ENCODE measurements at places on chromosomes 11 and 22. TPM values are rescaled to one million over a fixed set of nuclear protein-coding genes. Genes with fewer than 3 reads are reported as not detected.

DNA sequence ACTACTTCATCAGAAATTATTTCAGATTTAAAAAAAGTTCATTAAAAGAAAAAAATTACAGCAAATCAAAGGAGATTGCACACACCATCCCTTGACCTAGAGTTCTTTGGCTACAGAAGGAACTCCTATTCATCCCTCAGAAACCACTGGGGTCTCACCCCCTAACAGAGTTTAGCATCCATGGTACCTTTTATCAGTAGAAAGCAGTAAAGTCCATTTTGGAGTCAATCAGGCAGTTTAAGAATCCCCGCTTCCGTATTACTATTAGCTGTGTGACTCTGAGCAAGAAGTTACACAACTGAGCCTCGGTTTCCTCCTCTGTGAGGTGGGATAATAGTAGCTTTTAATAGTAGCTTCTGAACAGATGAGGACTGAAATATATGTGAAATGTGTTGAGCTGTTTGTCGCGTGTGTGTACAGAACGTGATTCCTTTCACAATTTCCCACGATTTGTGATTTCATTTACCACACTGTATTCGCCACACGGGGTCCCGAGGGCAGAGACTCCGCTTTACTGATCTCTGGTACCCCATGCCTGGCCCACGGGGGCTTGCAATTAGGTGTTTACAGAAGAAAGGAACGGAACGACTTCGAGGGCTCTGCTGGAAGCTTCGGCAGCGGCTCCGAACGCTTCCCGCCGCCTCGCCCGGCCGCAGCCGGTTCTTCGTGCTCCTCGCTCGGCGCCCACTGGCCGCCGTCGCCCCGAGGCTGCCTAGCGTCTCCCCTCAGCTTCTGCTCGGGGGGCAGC, 72.5 kb upstream of the ZBED5 start:
- H3K4me1 ChIP-seq, result peaks cover 16% of the 10 kb centered on the region
- peak overlapping the region; percentile 64 for H3K4me3 ChIP-seq
- no peaks in the 10 kb centered on the region for H3K36me3 ChIP-seq
- no peak for DNase-seq

DNA sequence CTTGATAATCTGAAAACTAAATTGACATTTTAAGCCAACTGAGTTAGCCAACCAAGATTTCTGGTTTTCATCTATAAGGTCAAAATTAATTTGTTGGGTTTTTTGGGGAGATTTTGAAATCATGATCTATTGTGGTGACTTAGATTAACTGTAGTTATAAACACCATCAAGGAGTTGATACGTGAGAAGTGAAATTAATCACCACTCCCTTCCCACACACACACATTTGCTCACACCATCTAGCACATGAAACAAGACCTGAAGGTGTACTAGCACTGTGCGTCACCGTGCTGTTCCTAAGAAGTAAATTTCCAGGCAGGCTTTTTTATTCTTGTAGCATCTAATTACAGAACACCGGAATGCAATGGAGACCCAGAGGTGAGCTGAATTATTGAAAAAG, 2.1 kb downstream of the OR5B21 start:
- no peaks in the 10 kb centered on the region for H3K27me3 ChIP-seq
- DNase-seq, result no peak
- no peak overlapping the region for H3K4me3 ChIP-seq
- H3K36me3 ChIP-seq, result no peaks in the 10 kb centered on the region
- no peaks in the 10 kb centered on the region for H3K4me1 ChIP-seq
- H3K27ac ChIP-seq, result no peak overlapping the region

DNA sequence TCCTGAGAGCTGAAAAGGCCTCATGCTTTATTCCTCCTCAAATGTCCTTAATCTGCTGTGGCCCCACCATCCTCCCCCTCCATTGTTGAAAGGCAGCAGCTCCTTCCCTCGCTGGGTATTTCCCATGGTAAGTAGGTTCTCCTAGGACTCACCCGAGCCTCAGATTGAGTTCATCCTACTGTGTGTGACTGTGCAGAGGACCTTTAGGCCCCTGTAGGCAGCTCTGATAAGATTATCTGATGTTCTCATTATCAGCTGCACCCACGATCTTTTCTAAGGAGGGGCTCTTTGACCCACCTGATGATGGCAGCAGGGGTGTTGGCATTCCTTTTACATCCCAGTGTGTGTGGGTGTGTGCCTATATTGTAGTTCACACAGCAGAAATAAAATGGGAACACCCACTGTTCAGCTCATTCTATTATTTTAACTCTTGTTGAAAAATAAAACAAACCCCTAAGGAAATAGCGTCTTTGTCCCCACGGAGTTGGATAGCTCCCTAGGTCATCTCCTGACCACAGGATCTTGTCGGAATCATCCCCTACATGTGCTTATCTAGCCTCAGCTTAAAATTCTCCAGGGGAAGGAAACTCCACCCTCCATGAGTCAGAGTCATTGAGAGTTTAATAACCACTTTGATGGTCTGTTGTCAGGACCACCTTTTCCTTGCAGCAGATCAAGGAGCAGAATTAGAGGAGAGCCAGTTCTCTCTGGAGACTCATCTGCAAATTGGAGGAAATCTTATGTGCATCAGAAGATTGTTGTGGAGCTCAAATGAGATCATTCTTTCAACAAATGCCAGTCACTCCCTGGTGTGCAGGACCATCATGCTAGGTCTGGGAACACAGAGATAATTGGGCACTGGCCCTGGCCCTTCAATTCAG, 19.3 kb downstream of the ENDOD1 start:
- H3K4me3 ChIP-seq, result peak overlapping the region; percentile 6
- H3K27ac ChIP-seq, result peak overlapping the region; percentile 56
- peak; percentile 57 for DNase-seq
- H3K36me3 ChIP-seq, result no peaks in the 10 kb centered on the region

- H3K4me1 ChIP-seq, result peaks cover 17% of the 10 kb centered on the region
- no peaks in the 10 kb centered on the region for H3K27me3 ChIP-seq
- no peak for DNase-seq
- H3K27ac ChIP-seq, result no peak overlapping the region
- H3K4me3 ChIP-seq, result no peak overlapping the region
Measured at GRCh38 chr22:43627485-43628213, 184.5 kb downstream of the EFCAB6 start.

DNA sequence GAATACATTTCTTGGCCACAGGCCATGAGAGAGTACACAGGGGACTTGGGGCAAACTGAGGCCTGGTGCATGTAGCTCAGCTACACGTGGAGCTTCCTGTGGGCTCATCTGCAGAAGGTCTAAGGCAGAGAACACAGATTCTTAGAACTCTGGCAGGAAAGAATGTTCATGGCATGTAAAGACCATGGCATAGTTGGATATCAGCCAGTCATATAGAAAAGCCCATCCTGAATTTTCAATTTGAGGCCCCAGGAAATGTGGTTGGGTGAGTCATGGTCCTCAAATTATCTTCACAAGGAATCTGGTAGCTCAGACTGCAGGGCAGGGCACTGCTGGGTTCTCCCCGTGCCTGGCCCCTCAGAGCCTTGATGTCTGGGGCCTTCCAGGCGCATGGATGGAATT, 13.7 kb upstream of the ST3GAL4 start:
- H3K27ac ChIP-seq, result no peak overlapping the region
- H3K27me3 ChIP-seq, result no peaks in the 10 kb centered on the region
- H3K4me1 ChIP-seq, result peaks cover 23% of the 10 kb centered on the region

DNA sequence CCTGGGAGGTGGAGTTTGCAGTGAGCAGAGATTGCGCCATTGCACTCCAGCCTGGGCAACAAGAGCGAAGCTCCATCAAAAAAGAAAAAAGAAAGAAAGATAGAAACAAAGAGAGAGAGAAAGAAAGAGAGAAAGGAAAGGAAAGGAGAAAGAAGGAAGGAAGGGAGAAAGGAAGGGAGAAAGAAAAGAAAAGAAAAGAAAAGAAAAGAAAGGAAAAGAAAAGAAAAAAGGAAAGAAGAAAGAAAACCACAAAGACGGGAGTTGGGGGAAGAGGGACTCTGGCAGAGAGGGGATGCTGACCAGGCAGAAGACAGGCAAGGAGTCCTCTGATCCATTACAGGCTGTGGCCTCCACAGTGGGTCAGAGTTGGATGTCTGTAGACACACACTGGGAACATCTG, 18.8 kb upstream of the SLCO2B1 start:
- H3K27ac ChIP-seq, result no peak overlapping the region
- no peaks in the 10 kb centered on the region for H3K36me3 ChIP-seq

GRCh38 chr22:42233879-42234278, 36.6 kb downstream of the TCF20 start:
- no peaks in the 10 kb centered on the region for H3K36me3 ChIP-seq
- no peak for DNase-seq
- no peaks in the 10 kb centered on the region for H3K4me1 ChIP-seq
- no peaks in the 10 kb centered on the region for H3K27me3 ChIP-seq

- H3K27me3 ChIP-seq, result no peaks in the 10 kb centered on the region
- H3K4me1 ChIP-seq, result no peaks in the 10 kb centered on the region
- no peaks in the 10 kb centered on the region for H3K36me3 ChIP-seq
- DNase-seq, result no peak
Measured at GRCh38 chr11:62985041-62985750, 429 bp upstream of the SLC22A6 start.

DNA sequence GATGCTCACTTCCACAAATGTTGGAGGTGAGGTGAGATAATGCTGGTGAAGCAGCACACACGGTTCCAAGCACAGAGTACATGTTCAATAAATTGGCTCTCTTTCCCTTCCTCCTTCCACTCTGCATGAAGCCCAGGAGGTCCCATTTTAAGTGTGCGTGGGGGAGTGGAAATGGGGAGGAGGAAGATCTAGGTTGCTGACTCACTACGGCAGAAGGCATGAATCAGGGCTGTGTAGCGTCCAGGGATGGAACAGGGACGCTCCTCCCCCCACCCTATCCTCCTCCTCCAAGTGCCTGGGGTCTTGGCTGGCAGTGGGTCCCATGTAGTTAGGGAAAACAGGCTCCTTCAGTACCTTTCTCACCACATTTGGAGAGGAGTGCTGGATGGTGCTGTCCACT, 44.2 kb downstream of the TRIM66 start:
- peak overlapping the region; percentile 7 for H3K27ac ChIP-seq
- H3K27me3 ChIP-seq, result no peaks in the 10 kb centered on the region
- peaks cover 6% of the 10 kb centered on the region for H3K4me1 ChIP-seq
- DNase-seq, result peak; percentile 47

DNA sequence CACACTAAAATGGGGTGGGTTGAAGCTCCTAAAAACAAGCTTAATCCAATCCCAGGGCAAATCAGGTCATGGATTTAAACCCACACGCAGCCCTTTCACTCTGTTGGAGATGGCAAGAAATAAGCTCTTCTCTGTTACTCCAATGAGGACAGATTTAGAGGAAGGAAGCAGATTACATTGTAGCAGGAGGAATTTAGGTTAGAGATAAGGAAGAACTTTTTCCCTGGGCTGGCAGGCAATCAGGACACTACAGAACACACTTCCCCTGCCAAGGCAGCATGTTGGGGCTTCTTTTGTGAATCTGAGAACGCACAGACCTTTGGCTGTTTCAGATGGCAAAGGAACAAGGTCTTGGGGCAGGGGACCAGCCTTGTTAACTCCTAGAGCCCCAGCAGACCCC, 46.2 kb downstream of the C11orf58 start:
- H3K36me3 ChIP-seq, result no peaks in the 10 kb centered on the region
- H3K4me3 ChIP-seq, result no peak overlapping the region
- H3K4me1 ChIP-seq, result peaks cover 23% of the 10 kb centered on the region
- no peak overlapping the region for H3K27ac ChIP-seq
- DNase-seq, result no peak
- no peaks in the 10 kb centered on the region for H3K27me3 ChIP-seq

GRCh38 chr22:22886546-22886945, 1.1 kb upstream of the IGLL5 start:
- H3K27ac ChIP-seq, result no peak overlapping the region
- H3K4me1 ChIP-seq, result no peaks in the 10 kb centered on the region
- H3K36me3 ChIP-seq, result no peaks in the 10 kb centered on the region
- H3K4me3 ChIP-seq, result no peak overlapping the region
- peaks cover 2% of the 10 kb centered on the region for H3K27me3 ChIP-seq

- peaks cover 5% of the 10 kb centered on the region for H3K4me1 ChIP-seq
- no peaks in the 10 kb centered on the region for H3K36me3 ChIP-seq
- DNase-seq, result no peak
- H3K4me3 ChIP-seq, result no peak overlapping the region
Measured at GRCh38 chr22:43860126-43860525, 2.2 kb downstream of the SULT4A1 start.

DNA sequence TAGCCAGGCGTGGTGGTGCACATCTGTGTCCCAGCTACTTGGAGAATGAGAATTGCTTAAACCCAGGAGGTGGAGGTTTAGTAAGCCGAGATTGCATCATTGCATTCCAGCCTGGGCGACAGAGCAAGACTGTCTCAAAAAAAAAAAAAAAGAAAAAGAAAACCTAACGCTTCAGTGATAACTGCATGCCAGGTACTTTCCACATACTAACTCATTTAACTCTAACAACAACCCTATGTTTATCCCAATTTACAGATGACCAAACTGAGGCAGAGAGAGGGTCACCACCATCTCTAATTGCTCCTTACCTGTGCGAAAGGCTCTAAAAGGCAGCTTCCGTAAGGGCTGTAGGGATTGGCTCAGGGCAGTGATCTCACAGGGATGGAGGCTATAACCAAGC, 11.6 kb downstream of the PISD start:
- peaks cover 36% of the 10 kb centered on the region for H3K4me1 ChIP-seq
- no peaks in the 10 kb centered on the region for H3K27me3 ChIP-seq
- no peaks in the 10 kb centered on the region for H3K36me3 ChIP-seq
- peak; percentile 78 for DNase-seq
- no peak overlapping the region for H3K4me3 ChIP-seq

GRCh38 chr11:111209543-111210355, 35.8 kb upstream of the POU2AF2 start:
- DNase-seq, result no peak
- no peak overlapping the region for H3K4me3 ChIP-seq
- H3K4me1 ChIP-seq, result peaks cover 8% of the 10 kb centered on the region

- H3K4me1 ChIP-seq, result no peaks in the 10 kb centered on the region
- H3K27me3 ChIP-seq, result peaks cover 6% of the 10 kb centered on the region
- no peaks in the 10 kb centered on the region for H3K36me3 ChIP-seq
- DNase-seq, result peak; percentile 23
- no peak overlapping the region for H3K27ac ChIP-seq
Measured at GRCh38 chr11:111347723-111348115, 31.4 kb downstream of the POU2AF1 start.

DNA sequence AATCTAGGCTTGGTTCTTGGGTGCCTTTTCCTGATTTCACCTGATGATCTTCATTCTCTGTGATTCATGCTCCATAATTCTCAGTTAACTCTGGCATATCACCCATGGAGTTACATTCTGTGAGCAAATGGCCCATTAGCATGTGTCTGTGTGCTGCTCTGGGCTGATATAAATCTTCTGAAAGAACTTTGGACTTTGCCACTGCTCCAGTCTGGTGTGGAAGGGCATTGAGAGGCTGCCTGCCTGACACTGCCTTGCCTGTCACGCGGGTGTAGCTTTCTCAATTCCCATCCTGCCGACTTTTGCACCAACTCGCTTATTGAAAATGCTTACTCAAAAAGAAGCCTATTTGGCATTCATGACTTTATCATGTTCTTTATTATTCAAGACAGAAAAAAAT, 42.2 kb downstream of the FAT3 start:
- DNase-seq, result no peak
- no peak overlapping the region for H3K27ac ChIP-seq
- no peaks in the 10 kb centered on the region for H3K36me3 ChIP-seq
- no peaks in the 10 kb centered on the region for H3K27me3 ChIP-seq
- no peak overlapping the region for H3K4me3 ChIP-seq
- peaks cover 16% of the 10 kb centered on the region for H3K4me1 ChIP-seq

Gene RIC3
- total RNA-seq, result 3.0 TPM

Gene C22orf31
- total RNA-seq, result not detected

Gene ADM
- total RNA-seq, result 78.7 TPM

Data from astrocyte (in vitro differentiated cells and primary cell).